ENCODE measurements at places on chromosomes 2 and 18. TPM values are rescaled to one million over a fixed set of nuclear protein-coding genes. Genes with fewer than 3 reads are reported as not detected.

Gene TSGA10
- 2.8 TPM for total RNA-seq

Gene BIN1
- total RNA-seq, result 26.1 TPM

Gene PAIP2B
- 0.26 TPM for total RNA-seq

Gene RGPD3
- total RNA-seq, result 0.13 TPM

Gene TUBA4B
- not detected for total RNA-seq

Gene ACVR1C
- 0.19 TPM for total RNA-seq

Gene LHCGR
- not detected for total RNA-seq

Gene ATAD2B
- total RNA-seq, result 14.1 TPM

Measured in aortic smooth muscle cell (primary cell).